ENCODE measurements at places on chromosomes 11 and 22. TPM values are rescaled to one million over a fixed set of nuclear protein-coding genes. Genes with fewer than 3 reads are reported as not detected.

- H3K4me3 ChIP-seq, result no peak overlapping the region
- H3K4me1 ChIP-seq, result no peaks in the 10 kb centered on the region
- peak; percentile 25 for DNase-seq
- H3K27ac ChIP-seq, result no peak overlapping the region
These were observed 58.3 kb downstream of the AAMDC start for GRCh38 chr11:77879218-77879617.

DNA sequence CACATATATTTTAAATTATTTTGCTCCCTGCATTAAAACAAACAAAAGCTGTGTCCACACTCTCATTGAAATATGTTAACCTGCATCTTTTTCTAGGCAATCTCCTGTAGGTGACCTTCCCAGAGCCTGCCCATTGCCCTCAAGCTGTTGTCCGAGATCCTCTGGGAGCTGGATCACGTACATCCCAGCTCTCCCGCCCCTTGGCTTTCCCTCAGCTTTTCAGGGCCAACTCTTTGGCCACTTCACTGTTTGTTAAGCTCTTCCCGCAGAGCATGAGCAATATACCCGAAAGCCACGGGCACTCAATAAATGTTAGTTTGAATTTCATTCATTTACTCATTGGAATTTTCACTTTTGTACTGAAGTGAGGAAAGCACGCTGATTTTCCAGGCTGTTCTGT lies 32.2 kb downstream of the ELMOD1 start:
- no peak overlapping the region for H3K4me3 ChIP-seq
- peaks cover 14% of the 10 kb centered on the region for H3K27me3 ChIP-seq
- DNase-seq, result no peak
- no peaks in the 10 kb centered on the region for H3K36me3 ChIP-seq
- H3K4me1 ChIP-seq, result no peaks in the 10 kb centered on the region

DNA sequence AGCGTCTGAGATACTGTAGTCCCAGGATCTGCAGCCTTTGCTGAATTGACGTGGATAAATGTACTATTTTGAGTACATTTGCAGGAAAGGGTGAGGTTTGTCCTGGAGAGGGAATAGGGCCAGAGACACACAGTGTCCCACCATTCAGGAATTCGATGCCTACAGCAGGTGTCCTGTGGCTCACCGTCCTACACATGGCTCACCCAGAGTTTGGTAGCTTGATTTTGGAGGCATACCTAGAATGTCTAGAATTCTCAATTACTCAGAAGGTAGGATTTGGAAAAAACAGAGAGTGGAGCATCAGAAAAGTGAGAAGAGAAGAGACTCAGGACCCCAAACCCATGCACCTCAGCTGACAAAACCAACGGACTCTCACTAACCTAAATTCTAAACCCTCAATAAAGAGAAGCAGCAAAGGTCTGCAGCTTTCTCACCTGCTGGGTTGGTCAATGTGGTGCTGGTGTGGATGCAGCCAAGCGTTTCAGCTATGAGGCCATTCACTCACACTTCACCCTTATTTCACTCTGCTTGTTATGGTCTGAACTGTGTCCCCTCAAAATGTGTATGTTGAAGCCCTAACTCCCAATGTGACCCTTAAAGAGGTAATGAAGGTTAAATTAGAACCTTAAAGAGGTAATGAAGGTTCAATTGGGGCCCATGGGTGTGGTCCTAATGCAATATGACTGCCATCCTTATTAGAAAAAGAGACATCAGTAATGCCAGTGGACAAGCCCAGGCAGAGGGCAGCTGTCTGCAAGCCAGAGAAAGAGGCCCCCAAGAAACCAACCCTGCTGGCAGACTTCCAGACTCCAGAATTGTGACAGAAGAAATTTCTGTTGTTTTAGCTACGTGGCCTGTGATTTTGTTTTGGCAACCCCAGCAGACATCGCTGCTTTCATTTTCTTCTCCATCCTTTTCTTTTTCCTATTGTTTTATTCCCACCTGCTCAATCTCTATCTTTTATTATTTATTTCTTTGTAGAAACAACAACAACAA lies 187.8 kb downstream of the SNX19 start:
- no peak overlapping the region for H3K27ac ChIP-seq
- H3K36me3 ChIP-seq, result no peaks in the 10 kb centered on the region
- no peaks in the 10 kb centered on the region for H3K4me1 ChIP-seq
- no peak for DNase-seq
- H3K4me3 ChIP-seq, result no peak overlapping the region
- H3K27me3 ChIP-seq, result no peaks in the 10 kb centered on the region

- no peaks in the 10 kb centered on the region for H3K36me3 ChIP-seq
- H3K27me3 ChIP-seq, result peaks cover 4% of the 10 kb centered on the region
- H3K4me1 ChIP-seq, result no peaks in the 10 kb centered on the region
- H3K27ac ChIP-seq, result no peak overlapping the region
- H3K4me3 ChIP-seq, result no peak overlapping the region
These were observed 59.5 kb upstream of the AMOTL1 start for GRCh38 chr11:94708642-94709041.

Gene FGF19
- not detected for total RNA-seq

Measured in A673 (cell line).